Activated CD4-positive, alpha-beta T cell treated with anti-CD3 and anti-CD28 coated beads for 24 hours (primary cell): ENCODE measurements at places on chromosomes 16 and 17.

DNA sequence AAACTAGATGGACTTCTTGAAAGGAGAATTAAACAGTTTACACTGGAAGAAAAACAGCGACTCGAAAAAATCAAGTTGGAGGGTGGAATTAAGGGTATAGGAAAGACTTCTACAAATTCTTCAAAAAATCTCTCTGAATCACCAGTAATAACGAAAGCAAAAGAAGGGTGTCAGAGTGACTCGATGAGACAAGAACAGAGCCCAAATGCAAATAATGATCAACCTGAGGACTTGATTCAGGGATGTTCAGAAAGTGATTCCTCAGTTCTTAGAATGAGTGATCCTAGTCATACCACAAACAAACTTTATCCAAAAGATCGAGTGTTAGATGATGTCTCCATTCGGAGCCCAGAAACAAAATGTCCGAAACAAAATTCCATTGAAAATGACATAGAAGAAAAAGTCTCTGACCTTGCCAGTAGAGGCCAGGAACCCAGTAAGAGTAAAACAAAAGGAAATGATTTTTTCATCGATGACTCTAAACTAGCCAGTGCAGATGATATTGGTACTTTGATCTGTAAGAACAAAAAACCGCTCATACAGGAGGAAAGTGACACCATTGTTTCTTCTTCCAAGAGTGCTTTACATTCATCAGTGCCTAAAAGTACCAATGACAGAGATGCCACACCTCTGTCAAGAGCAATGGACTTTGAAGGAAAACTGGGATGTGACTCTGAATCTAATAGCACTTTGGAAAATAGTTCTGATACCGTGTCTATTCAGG is 85.0 kb downstream of the C17orf58 start:
- no peak for DNase-seq

- no peak for DNase-seq
Measured at GRCh38 chr16:31052114-31052513, 18.8 kb downstream of the STX4 start.

DNA sequence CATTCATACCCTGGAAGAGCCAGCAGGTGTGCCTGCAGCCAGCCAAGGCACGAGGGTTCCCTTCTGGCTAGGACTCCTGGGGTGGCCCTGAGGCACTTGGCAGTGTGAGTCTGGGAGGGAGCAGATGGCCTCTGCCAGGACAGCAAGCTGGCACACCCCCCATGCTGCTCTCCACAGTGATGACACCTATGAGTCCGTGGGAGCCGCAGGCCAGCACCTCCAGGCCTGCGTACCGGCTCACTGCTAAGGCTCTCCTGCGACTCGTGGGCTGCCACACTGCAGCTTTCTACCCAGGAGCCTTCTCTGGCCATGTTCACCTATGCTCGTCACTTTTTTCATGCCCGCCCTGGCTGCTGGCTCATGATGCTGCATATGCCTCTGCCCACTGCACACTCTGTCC is 68.1 kb downstream of the NDEL1 start:
- no peak for DNase-seq

- DNase-seq: no peak
Measured at GRCh38 chr17:79095345-79096055, 20.9 kb downstream of the ENGASE start.

DNA sequence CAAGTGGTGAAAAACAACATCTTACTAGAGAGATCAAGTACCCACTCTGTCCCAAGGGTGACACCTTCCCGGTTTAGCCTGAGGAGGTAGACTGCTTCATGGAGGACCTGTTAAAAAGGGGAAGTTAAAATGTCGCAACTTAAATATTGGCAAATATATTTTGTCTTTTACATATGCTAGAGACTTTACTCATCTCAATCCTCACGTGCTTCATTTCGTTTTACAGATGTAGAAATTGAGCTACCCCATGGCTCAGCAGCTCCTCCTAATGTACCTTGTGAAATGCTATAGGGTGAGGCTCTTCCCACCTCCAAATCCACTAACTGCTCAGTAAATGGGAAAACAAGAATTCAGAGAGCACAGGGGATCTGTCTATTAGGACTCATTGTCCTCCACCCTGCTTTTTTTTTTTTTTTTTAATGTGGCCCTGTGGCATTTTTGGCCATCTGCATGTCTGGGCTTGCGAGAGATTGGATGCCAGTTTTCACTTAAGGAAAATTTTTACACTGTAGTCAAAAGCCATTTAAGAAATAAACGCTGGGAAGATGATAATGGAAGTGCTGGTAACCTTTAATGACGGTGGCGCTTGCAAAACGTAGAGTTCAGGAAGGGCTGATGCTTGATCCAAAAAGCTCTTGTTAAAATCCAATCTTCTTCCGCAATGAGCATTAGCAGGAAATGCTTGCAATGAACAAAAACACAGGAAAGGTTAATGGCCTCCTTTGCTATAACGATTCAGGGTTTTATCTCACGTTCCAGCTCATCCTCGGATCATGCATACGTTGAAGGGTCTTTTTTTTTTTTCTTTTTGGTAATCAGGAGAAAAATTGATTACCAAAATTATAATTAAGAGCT is 39.8 kb downstream of the HSBP1 start:
- DNase-seq: no peak

DNA sequence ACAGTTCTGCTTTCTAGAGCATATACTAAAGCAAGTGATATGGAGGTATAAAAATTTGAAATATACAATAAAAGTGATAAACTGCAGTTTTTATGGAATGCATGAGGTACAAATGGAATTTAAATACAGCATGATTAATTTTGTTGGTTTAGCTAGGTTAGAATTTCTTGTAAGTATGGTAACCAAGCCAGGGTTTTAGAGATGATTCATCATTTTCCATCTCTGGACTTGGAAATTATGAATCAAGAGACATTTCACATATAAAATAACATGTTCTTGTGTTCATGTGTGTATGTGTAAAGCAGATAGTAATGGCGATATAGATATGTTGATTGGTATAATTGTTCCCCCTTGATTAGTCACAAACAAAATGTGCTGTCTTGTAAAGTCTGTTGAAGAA is 1219.8 kb downstream of the CDH8 start:
- no peak for DNase-seq

- DNase-seq: no peak
Measured at GRCh38 chr17:66255112-66255511, 25.9 kb upstream of the APOH start.

- no peak for DNase-seq
Measured at GRCh38 chr17:72295916-72296315, 175.1 kb downstream of the SOX9 start.

- no peak for DNase-seq
Measured at GRCh38 chr17:65433592-65433991, 127.9 kb downstream of the AXIN2 start.

DNA sequence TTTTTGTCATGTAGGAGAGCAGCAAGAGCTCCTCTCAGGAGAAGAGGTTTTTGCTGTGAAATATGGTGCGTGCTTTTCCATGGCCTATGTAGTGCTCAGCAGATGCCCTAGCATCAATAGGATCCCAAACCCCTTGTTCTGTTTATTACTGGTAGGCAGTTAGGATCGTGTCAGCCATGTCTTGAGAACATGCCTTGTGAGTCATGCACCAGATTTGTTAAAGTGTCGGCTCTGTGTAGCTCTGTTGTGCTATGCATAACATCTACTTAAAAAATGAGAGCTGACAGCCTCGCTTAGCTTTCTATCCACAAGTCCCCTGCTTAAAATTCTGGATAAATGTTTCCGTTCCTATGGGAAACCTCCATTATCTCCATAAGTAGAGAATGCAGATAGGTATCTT is 4.4 kb upstream of the EIF4A3 start:
- no peak for DNase-seq

DNA sequence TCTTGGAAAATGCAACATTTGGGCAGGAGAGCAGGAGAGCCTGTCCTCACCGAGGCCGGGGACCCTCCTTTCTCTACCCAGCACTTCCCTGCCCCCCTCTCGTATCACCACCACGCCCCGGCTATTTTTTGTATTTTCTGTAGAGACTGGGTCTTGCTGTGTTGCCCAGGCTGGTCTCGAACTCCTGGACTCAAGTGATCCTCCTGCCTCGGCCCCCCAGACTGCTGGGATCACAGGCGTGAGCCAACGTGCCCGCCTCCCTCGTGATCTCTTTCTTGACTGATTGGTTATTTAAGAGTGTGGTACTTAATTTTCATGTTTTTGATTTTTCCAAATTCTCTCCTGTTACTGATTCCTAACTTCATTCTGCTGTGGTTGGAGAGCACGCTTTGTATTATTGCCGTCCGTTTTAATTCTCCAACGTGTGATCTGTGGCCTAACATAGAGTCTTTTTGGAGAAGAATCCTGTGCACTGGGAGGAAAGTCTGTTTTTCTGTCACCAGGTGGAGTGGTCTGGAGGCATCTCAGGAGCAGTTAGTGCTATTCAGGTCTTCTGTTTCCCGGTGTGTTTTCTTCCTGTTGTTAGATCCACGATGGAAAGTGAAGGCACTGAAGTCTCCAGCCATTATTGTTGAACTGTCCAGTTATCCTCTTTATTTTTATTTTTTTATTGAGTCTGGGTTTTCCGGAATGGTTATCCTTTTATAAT is 40.4 kb downstream of the ZNF778 start:
- no peak for DNase-seq

GRCh38 chr17:17001076-17001777 is 29.3 kb upstream of the TNFRSF13B start:
- no peak for DNase-seq

DNA sequence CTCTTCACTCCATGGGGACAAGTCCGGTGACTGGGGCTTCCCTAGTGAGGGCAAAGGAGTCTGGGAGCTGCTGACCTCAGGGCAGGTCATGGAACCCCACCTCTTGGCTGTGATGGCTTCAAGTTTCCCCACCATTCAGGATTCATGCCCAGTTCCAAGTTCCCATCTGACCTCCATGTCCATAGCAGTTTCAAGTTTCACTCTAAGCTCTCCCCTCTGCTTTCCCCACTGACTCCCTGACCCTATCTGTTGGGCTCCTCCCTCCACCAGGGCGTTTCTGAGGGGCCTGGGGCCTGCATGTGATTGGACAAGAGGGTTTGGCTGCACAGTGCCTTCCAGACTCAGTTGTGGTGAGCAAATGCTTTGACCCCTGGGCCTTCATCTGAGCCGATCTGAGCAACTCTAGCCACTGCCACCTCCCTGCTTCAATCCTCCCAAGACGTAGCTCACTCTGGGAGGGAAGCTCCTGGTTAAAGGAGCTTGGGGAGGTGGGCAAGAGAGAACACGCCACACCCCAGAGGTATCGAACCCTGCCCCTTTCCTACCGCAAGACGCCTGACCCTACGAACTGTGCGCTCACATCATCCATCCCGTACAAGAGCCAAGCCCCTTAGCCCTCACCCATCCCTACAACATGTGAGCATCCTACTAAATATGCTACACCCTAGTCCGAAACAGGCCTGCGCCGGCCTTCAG is 8.3 kb downstream of the ZNF629 start:
- DNase-seq: no peak

DNA sequence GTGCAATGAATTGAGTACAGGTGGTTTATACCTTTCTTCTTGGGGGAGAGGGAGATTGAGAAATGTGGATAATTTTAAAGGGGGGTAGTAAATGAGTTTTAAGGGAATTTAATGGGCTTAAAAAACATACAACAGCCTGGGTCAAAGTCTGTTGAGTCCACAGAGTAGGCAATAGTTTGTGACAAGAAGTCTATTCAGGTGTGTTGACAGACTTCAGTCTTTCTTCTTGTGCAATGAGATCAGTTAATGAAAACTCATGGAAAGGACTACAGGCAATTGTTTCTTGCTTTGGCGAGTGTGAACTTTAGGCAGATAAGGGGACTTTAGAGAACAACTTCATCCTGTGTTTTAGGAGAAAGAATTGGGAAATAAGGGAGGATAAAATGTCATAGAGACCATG is 507.8 kb upstream of the CA10 start:
- no peak for DNase-seq

- no peak for DNase-seq
Measured at GRCh38 chr16:16045879-16046278, 96.5 kb downstream of the ABCC1 start.

- DNase-seq: no peak
Measured at GRCh38 chr16:23316634-23317265, 14.6 kb downstream of the SCNN1B start.

GRCh38 chr17:40459636-40460603 is 16.7 kb downstream of the IGFBP4 start:
- DNase-seq: no peak

- no peak for DNase-seq
Measured at GRCh38 chr16:62249069-62249468, 212.8 kb upstream of the CDH8 start.

GRCh38 chr16:21943571-21943970 is 9.6 kb upstream of the UQCRC2 start:
- DNase-seq: no peak

- DNase-seq: no peak
Measured at GRCh38 chr16:68389750-68390371, 58.4 kb downstream of the SMPD3 start.

GRCh38 chr16:82331974-82332750 is 162.1 kb upstream of the MPHOSPH6 start:
- no peak for DNase-seq
